Ovary (tissue), 10 donors: ENCODE measurements at places on chromosomes 6 and 20. TPM values are rescaled to one million over a fixed set of nuclear protein-coding genes. Genes with fewer than 3 reads are reported as not detected.

GRCh38 chr6:2790588-2791449 is 25.6 kb downstream of the WRNIP1 start:
- H3K4me3 ChIP-seq, result no peak overlapping the region
- DNase-seq, result peak; percentile 67
- no peak overlapping the region for H3K27ac ChIP-seq
- peaks cover 1% of the 10 kb centered on the region for H3K4me1 ChIP-seq

- DNase-seq, result no peak
- no peak overlapping the region for H3K4me3 ChIP-seq
- H3K27me3 ChIP-seq, result no peaks in the 10 kb centered on the region
- H3K27ac ChIP-seq, result no peak overlapping the region
- H3K4me1 ChIP-seq, result no peaks in the 10 kb centered on the region
Observed at GRCh38 chr20:20220134-20220533, 147.8 kb upstream of the INSM1 start.

GRCh38 chr6:144725736-144726522 is 440.8 kb downstream of the UTRN start:
- H3K27ac ChIP-seq, result no peak overlapping the region
- no peaks in the 10 kb centered on the region for H3K4me1 ChIP-seq
- no peaks in the 10 kb centered on the region for H3K36me3 ChIP-seq
- DNase-seq, result no peak
- no peaks in the 10 kb centered on the region for H3K27me3 ChIP-seq

- no peak overlapping the region for H3K4me3 ChIP-seq
- no peak overlapping the region for H3K27ac ChIP-seq
- no peaks in the 10 kb centered on the region for H3K4me1 ChIP-seq
- H3K27me3 ChIP-seq, result no peaks in the 10 kb centered on the region
- no peak for DNase-seq
- H3K36me3 ChIP-seq, result no peaks in the 10 kb centered on the region
Observed at GRCh38 chr20:44028003-44028730, 113.5 kb downstream of the TOX2 start.

GRCh38 chr6:40125680-40126394 is 191.6 kb upstream of the MOCS1 start:
- DNase-seq, result no peak
- H3K4me1 ChIP-seq, result no peaks in the 10 kb centered on the region
- no peaks in the 10 kb centered on the region for H3K36me3 ChIP-seq
- H3K27me3 ChIP-seq, result no peaks in the 10 kb centered on the region

Gene DUSP15
- total RNA-seq, result 6.4 TPM
